Vagina (tissue), 2 donors: ENCODE measurements at places on chromosomes 6 and 20. TPM values are rescaled to one million over a fixed set of nuclear protein-coding genes. Genes with fewer than 3 reads are reported as not detected.

Gene SLC17A2
- total RNA-seq: not detected

Gene SIM1
- not detected for total RNA-seq

Gene SLA2
- total RNA-seq: 3.7 TPM

Gene LHFPL5
- not detected for total RNA-seq

Gene BEND6
- total RNA-seq: 1.5 TPM

Gene TGM3
- total RNA-seq: 27.7 TPM
